ENCODE measurements at places on chromosomes 4 and X. TPM values are rescaled to one million over a fixed set of nuclear protein-coding genes. Genes with fewer than 3 reads are reported as not detected.

The NLGN4X gene
- 111 TPM for total RNA-seq

The OCRL gene
- total RNA-seq: 30.1 TPM

The PPARGC1A gene
- total RNA-seq: 1.2 TPM

- DNase-seq: no peak
- H3K36me3 ChIP-seq: peaks cover 25% of the 10 kb centered on the region
- H3K27me3 ChIP-seq: no peaks in the 10 kb centered on the region
- H3K27ac ChIP-seq: no peak overlapping the region
Measured at GRCh38 chr4:54745031-54745770, 87.4 kb downstream of the KIT start.

DNA sequence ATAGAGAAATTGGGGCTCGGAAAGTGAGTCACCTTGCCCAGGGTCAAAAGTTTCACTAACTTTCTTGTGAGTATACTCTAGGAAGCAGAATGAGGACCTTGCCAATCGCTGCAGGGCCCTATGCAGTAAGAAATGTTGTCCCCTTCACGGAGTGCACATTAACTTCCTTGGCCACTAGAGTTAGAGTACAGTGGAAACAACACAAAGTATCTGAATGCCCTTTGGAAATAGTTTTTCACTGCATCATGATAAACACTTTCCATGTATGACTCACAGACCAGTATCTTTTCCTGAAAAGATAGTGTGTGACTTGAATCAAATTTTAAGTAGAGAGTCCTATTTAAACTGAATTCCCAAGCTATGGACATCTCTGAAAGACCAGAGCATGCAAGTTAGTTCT, 45.5 kb upstream of the STK26 start:
- no peak overlapping the region for H3K27ac ChIP-seq
- H3K4me3 ChIP-seq: no peak overlapping the region
- peaks cover 2% of the 10 kb centered on the region for H3K4me1 ChIP-seq
- H3K27me3 ChIP-seq: no peaks in the 10 kb centered on the region

The NPY2R gene
- 0.09 TPM for total RNA-seq

The DUSP9 gene
- 2.3 TPM for total RNA-seq

DNA sequence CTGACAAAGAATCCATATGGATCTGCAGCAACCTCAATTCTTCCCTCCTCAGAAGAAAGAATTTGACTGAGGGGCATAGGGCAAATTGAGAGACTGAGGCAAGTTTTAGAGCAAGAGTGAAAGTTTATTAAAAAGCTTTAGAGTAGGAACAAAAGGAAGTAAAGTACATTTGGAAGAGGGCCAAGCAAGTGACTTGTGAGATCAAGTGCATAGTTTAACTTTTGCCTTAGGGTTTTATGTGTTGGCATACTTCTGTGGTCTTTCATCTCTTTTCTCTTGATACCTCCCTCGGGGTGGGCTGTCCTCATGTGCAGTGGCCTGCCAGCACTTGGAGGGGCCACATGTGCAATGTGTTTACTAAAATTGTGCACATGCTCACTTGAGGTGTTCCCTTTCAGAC, 98.0 kb upstream of the MAGEB16 start:
- no peaks in the 10 kb centered on the region for H3K36me3 ChIP-seq
- no peaks in the 10 kb centered on the region for H3K27me3 ChIP-seq
- no peak overlapping the region for H3K27ac ChIP-seq
- no peaks in the 10 kb centered on the region for H3K4me1 ChIP-seq

GRCh38 chr4:13704035-13704434, 76.5 kb upstream of the BOD1L1 start:
- H3K4me3 ChIP-seq: no peak overlapping the region
- no peak overlapping the region for H3K27ac ChIP-seq
- DNase-seq: no peak
- no peaks in the 10 kb centered on the region for H3K4me1 ChIP-seq
- H3K27me3 ChIP-seq: no peaks in the 10 kb centered on the region

DNA sequence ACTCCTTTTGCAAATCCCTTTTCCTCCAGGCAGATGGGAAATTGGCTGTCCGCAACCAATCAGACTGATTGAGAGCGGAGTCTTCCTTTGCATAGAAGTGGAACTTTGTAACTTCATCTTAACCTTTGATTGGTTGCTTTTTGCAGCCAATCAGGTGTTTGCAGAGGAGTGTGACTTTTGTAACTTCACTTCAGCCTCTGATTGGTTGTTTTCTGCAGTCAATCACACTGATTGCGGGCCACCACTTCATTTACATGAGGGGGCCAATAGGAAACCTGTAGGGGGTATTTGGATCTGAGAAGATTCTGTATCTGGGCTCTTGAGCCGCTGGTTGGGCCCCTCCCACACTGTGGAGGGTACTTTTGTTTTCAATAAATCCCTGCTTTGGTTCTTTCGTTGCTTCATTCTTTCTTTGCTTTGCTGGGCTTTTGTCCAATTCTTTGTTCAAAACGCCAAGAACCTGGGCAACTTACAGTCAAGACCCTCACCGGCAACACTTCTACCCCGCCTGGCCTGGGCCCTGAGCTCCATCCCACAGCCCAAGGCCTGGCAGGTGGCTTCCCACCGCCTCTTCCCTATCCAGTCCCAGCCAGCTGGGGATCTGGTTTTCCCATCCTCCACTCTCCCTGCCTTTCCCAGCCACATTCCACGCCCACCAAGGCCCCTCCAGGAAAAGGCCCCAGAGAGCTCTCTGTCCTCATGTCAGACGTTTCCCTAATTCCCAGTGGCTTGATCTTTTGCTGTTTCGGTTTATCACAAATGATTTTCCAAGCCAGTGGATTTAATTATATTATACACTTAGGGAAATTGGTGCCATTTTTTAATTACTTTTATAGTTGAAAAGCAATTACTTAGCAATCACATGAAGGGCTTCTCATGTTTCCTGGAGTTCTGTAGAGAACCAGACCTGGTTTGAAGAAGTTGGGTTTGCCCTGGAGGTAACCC, 110.2 kb upstream of the STX18 start:
- no peaks in the 10 kb centered on the region for H3K4me1 ChIP-seq
- no peak overlapping the region for H3K4me3 ChIP-seq
- H3K36me3 ChIP-seq: peaks cover 6% of the 10 kb centered on the region
- H3K27ac ChIP-seq: no peak overlapping the region
- no peaks in the 10 kb centered on the region for H3K27me3 ChIP-seq
- peak; percentile 47 for DNase-seq

The IL2 gene
- total RNA-seq: not detected

GRCh38 chr4:38162240-38162784, 202.1 kb downstream of the PTTG2 start:
- no peak for DNase-seq
- H3K27ac ChIP-seq: no peak overlapping the region
- H3K36me3 ChIP-seq: peaks cover 5% of the 10 kb centered on the region
- no peaks in the 10 kb centered on the region for H3K27me3 ChIP-seq

- DNase-seq: no peak
- H3K27me3 ChIP-seq: no peaks in the 10 kb centered on the region
- H3K4me1 ChIP-seq: no peaks in the 10 kb centered on the region
Measured at GRCh38 chrX:24985120-24985519, 30.6 kb downstream of the ARX start.

DNA sequence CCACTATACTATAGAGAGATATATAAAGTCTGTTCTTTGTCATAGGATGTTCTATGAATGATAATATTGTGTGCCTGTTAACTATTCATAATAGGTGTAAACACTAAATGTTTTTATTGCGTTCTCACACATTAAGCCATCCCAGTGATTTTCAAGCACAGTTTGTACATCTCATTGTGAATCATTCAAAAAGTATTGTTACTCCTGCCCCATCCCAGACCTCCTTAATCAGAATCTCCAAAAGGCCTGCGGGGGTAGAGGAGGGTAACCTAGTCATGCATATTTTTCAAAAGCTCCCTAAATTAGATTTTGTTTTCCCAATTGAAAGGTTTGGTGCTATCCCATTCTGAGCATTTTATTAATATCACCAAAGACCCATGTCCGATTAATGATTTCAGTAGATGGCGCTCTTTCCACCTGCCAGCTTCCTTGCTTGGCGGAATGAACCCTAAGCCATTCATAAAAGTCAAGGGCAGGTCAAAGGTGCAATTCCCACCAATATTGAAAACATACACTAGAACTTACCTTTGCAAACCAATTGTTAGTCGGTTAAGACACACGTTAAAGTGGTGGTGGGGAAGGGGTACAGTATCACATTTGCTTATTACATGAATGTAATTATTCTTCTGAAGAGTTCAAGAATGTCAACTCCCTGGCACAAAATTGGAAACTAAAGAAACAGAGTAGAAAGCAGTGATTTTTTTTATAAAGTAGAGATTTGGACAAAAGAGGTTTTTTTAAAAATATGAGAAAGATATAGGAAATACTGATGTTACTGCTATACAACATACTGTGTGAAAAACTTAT, 5.8 kb upstream of the TET2 start:
- no peaks in the 10 kb centered on the region for H3K36me3 ChIP-seq
- H3K4me3 ChIP-seq: no peak overlapping the region
- peaks cover 27% of the 10 kb centered on the region for H3K27me3 ChIP-seq
- no peak overlapping the region for H3K27ac ChIP-seq
- no peaks in the 10 kb centered on the region for H3K4me1 ChIP-seq
- no peak for DNase-seq

DNA sequence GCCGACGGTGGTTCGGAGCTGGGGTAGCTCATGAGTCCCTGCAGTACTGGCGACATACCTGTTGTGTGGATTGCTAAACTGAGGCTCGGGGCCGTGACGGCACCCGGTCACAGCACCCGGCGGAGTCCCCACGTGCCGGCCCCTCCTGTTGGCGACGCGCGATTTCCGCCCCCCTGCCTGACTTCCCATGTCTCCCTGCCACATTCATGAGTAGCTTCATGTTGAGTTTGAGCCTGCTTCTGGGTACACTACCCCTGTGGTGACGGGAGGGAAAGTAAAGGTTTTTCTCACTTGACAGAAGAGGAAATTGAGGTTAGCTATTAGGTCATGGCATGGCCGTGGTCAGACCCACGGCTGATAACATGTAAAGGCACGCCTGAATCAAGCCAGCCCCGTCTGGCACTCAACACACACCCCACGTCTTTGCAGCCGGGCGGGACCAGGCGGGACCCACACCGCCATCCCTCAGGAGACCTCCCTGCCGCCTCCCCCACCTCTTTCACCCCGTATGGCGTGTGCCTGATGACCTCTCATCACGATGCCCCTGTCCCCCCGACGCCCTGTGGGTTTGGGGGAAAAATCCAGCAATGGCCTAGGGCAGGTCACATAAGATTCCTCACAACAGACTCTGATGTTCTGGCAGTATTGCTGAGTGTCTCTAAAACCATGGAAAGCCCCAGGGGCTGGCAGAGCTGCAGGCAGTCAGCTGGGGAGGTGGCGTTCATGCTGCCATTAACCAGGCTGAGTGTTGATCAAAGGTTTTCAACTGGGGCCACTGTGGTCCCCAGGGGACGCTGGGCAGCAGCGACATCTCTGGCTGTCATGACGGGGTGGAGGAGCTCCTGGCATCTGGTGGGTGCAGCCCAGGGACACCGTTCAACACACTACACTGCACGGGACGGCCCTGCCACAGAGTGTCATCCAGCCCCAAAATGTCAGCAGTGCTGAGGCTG, 29.2 kb downstream of the P2RY8 start:
- no peak overlapping the region for H3K4me3 ChIP-seq
- H3K27ac ChIP-seq: no peak overlapping the region
- H3K4me1 ChIP-seq: no peaks in the 10 kb centered on the region
- H3K27me3 ChIP-seq: no peaks in the 10 kb centered on the region

- DNase-seq: peak; percentile 35
- no peaks in the 10 kb centered on the region for H3K4me1 ChIP-seq
- H3K27me3 ChIP-seq: no peaks in the 10 kb centered on the region
Measured at GRCh38 chrX:97027384-97027922, 143.7 kb downstream of the RPA4 start.
